Fibroblast of skin of left biceps (primary cell): ENCODE measurements at places on chromosomes 1 and 21.

DNA sequence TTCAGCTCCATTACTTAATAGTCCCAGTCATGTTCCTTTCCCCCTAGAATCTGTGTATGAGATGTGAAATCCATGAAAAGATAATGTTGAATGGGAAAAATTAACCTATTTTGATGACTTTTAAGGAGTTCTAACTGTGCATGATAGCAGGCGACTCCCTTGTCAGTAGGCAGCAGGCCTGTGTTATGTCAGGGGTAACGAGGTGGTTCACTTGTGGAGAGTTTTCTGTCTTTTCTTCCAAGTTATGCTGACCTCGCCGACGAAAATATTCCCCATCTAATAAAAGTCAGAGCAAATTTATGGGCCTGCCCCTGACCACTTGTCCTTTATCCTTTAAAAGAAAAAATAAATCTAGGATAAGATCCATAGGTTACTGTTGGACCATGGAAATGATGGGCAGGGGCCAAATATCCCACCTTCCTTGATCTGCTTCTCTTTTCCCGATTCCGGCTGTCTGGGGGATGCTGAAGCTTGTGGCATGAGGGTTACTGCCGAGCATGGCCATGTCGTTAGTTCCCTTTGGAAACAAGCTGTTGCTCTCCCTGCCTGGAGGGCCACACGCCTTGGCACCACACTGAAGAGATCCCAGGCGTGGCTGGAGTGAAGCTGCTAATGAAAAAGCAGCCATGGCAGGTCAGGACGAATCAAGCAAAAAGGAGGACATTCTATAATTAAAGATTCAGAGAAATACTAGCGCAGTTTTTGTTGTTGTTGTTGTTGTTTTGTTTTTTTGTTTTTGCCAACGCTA is 93.8 kb downstream of the ROR1 start:
- no peak for DNase-seq

- no peak for DNase-seq
Measured at GRCh38 chr1:30909365-30910068, 959 bp upstream of the SDC3 start.

DNA sequence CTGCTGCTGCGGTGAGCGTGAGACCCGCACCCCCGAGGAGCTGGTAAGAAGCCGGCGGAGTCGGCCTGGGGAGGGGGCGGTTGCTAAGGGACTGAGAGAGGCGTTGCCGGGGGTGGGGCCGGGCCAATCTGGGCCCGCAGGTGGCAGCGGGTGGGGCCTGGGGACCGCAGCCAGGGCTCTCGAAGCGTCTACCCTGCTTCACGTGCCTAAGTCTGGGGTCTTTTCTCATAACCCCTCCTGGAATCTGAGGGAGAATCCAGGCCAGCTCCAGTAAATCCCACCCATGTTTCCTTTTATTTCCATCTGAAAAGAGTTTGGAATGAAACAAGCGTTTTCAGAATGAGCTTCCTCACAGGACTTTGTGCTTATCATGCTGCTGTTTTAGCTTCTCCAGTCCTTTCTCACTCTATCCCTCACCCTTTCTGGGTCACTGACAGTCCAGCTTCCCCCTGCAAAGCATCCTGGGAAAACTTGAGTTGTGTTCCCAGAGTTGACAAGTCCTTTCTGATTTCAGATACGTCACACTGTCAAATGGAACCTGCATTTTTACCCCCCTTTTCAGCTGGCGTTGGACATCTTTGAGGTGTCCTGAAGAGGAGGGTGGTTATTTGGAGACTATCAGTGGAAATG is 431 bp downstream of the CLCN6 start:
- no peak for DNase-seq

DNA sequence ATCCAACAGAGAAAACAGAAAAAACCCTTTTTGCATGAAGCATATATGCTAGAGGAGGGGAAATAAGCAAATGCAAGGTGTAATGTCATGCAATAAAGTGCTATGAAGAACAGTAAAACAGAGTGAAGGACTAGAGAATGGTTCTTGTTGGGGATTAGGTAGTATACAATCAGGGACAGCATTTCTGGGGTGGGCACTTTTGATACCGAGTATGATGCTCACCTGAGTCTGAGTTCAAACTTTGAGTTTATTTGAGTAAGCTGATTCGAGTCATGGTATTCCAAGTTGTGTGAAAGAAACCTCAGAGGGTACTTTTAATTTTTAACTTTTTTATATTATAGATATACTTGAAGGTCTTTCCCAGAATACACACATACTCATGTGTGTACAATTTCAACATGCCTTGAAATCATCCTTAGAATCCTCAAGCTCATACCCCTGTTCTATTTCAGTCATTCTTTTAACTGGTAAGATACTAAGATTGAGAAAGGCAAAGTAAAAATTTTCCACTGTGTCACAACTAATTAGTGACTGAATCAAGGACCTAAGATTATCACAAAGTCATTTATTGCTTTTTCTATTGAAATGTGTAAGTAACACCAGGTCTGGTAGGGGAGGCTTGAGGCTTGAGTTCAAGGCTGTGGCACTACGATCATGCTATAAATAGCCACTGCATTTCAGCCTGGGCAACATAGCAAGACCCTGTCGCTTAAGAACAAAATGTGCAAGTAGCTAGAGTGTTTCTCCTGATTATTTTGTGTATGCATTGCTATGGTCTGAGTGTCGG is 12.1 kb downstream of the LRRC8B start:
- no peak for DNase-seq

DNA sequence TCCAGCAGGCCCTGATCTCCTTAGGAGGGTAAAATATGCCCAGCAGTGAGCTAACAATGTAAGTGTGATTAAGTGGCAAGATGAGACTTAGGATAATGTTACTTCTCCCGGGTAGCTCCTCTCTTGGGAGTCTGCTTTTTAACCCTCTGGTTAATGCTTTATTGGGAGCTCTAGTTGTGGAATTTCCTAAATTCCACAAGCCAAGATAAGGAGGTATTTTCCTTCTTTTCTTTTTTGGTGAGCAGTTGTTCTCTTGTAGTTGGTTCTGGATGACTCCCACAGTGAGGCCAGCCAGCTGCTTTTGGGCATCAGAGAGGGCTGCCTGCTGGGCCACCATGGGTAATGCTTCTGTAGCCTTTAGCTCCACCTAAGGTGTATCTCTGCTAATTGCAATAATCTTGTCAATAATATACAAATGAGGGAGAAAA is 19.3 kb downstream of the C1orf52 start:
- DNase-seq, result no peak

GRCh38 chr1:79396901-79397300 is 390.4 kb upstream of the ADGRL4 start:
- DNase-seq, result no peak
